ENCODE measurements at places on chromosomes 2 and 18.
A peak's percentile ranks its signal among the peaks of the same experiment; 100 is the strongest.

DNA sequence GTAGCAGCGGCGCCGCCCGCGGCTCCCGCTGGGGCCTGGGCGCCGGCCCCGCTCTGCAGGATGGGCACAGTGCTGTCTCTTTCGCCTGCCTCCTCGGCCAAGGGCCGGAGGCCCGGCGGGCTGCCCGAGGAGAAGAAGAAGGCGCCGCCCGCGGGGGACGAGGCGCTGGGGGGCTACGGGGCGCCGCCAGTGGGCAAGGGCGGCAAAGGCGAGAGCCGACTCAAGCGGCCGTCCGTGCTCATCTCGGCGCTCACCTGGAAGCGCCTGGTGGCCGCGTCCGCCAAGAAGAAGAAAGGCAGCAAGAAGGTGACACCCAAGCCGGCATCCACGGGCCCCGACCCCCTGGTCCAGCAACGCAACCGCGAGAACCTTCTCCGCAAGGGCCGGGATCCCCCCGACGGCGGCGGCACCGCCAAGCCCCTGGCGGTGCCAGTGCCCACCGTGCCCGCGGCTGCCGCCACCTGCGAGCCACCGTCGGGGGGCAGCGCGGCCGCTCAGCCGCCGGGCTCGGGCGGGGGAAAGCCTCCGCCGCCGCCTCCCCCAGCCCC is 369 bp downstream of the CDK5R2 start:
- no peak for DNase-seq

- DNase-seq, result peak; percentile 46
Observed at GRCh38 chr18:35736696-35737095, 155.2 kb downstream of the GALNT1 start.

DNA sequence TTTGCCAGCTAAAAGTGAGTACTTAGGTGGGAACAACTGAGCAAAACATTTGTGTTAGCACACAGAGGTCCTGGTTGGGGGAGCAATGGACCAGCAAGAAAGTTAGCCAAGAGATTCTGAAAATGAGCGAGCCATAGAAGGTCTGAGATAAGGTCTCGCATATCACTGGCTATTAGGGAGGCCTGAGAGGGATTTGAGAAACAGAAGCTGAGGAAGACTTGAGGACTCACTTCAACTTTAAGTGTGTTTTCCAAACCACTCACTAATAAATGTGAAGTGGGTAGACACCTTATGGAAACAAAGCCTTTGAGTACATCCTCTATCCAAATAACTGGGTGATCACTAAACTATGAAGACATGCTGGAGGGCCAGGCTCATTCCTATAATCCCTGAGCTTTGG is 958.5 kb downstream of the DPP10 start:
- DNase-seq, result no peak

GRCh38 chr2:241019441-241020139 is 21.2 kb downstream of the SNED1 start:
- DNase-seq, result no peak

GRCh38 chr18:11791131-11791530 is 60.1 kb upstream of the CHMP1B start:
- DNase-seq, result no peak

DNA sequence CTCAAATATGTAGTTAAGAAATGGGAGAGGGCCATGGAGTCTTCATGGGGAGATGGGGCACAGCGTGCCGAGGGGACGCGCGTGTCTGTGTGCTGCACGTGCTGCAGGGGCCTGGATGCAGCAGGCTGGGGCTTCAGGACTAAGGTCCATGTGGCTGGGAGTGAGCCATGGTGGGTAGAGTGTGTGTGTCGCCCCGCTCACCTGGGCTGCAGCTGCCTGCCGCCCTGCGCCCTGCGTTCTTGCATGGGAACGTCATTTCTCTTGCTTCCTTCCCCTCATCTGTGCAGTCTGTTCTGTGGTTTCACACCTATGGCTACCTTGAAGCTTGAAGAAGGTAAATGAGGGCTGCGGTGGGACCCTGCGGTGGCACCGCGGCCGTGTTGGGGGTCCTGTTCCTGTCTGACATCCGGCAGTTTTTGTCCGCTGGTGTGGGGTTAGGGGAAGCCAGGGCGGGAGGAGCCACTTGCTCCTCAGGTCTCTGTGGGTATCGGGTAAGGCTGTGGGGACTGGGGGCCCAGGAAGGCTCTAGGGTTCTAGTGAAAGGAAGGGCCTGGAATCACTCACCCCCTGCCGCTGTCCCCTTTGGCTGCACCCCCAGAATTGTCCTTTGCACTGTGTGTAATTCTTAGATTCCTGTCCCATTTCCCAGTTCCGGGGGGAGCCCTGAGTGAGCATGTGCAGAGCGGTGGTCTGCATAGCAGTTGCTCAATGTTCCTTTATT is 54.1 kb upstream of the HS6ST1 start:
- DNase-seq, result no peak

DNA sequence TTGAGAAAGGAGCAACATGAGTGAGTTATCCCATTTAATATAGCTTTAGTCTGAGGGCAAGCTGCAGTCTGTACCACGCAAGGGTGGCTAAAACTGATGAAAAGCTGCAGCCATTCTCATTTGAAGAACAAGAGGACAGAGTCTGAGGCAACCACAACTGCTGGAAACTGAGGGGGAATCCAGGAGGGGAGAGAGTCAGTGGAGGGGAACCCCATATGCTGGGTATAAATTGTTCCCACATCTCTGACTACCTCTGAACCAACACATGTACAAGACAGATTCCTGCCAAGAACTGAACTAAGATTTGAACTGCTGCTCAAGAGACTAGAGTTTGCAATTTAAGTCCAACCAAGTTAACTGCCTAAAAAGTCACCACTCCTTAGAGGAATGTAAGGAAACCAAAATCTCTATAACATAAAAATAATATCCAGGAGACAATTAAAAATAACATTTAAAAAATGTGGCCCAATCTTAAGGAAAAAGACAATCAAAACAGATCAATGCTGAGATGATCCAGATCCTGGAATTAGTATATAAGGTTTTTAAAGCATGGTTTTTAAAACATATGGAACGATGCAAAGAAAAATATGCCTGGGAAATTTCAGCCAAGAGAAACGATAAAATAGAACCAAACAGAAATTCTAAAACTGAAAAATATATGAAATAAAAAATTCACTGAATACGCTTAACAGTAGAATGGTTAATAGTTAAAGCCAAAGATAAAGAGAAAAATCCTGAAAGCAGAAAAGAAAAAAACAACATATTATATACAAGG is 11.2 kb downstream of the CWC22 start:
- no peak for DNase-seq

GRCh38 chr2:216991563-216991962 is 131.7 kb upstream of the TNP1 start:
- peak; percentile 50 for DNase-seq

DNA sequence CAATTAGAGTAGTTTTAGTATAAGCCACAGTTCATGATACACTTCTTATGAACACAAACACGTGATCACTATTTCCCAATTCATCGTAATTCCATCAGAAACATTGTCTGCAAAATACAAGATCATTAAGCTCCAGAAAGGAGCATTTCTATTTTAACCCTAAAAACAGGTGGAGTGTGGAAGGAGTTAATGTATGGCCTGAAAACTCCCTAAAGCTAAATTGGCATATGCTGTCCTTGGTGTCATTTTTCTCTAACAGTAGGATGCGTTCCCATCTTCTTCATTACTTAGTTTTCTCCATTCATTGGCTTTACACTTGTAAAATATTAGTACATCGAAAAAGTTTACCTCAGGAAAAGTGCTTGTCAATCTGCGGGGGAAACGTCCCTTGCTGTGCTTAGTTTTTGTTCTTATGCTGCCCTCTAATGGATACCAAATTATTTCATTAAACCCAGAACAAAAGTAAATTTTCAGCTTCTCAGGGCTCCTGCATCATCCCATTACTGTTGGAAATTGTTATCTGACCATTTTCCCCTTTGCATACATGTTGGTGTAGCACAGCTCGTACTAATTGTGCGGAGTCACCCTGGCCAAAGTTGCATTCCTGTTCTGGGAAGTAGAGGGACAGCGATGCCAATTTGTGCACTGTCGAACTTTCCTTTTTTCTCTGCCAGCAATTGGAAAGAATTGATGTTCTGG is 153.4 kb downstream of the GPD2 start:
- peak; percentile 49 for DNase-seq

GRCh38 chr2:119960821-119961220 is 52.1 kb upstream of the EPB41L5 start:
- peak; percentile 78 for DNase-seq

DNA sequence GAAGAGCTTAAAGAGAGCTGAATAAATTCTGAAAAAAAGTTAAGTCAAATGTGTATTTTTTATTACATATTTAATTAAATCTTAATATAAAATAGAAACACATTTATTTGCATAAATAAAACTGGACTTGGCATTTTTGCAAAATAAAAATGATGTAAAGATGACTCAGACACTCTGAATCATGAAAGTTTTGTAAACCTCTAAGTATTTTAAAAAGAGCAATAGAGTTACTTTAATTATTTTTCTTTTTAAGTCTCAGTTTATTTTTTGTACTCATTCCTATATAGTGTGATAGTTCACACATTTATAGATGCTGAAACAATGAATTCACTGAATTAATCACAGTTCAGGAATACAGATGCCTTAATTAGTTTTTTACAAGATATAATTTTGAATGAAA is 109.9 kb upstream of the DTNA start:
- peak; percentile 29 for DNase-seq

GRCh38 chr2:45736757-45737704 is 85.6 kb downstream of the PRKCE start:
- DNase-seq, result no peak

- DNase-seq, result no peak
Observed at GRCh38 chr18:26524504-26525351, 23.6 kb downstream of the KCTD1 start.

GRCh38 chr2:151302404-151302803 is 12.9 kb upstream of the NMI start:
- DNase-seq, result peak; percentile 51

- peak; percentile 56 for DNase-seq
Observed at GRCh38 chr2:205686056-205686782, 3.9 kb downstream of the NRP2 start.

DNA sequence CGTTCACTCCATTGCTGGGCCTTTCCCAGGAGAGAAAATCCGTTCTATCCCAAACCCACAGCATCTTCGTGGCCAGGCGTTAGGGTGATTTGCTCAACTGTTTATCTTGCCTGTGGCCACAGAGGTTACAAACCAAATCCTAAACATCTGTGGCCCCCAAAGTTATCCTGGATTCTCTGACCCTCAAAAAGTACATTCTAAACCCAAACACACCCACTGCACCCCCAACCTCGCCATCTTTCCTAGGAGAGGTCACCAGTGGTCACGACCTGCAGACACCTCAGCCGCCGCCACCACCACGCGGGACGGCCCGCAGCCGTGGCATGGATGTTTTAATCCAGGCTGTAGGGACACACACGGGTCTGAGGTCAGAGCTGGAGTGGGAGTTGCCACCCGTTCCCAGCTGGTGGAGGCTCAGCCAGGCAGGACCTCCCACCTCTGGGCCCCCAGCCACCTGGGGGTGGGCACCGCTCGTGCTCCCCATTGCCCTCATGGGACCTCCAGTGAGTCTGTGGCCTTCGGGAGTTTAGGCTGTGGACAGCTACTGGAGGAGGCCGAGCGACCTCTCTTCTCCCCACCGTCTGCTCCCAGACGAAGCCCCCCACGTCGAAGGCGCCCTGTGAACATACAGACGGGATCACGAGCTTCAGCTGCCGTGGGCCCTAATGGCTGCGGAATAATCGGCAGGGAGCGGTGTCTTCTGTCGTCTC is 72.0 kb downstream of the KCNG2 start:
- no peak for DNase-seq

GRCh38 chr2:46849046-46849715 is 66.4 kb downstream of the MCFD2 start:
- no peak for DNase-seq

GRCh38 chr2:217360781-217361482 is 501.1 kb upstream of the TNP1 start:
- DNase-seq, result peak; percentile 95

GRCh38 chr2:236703906-236704305 is 134.3 kb downstream of the ACKR3 start:
- DNase-seq, result no peak

DNA sequence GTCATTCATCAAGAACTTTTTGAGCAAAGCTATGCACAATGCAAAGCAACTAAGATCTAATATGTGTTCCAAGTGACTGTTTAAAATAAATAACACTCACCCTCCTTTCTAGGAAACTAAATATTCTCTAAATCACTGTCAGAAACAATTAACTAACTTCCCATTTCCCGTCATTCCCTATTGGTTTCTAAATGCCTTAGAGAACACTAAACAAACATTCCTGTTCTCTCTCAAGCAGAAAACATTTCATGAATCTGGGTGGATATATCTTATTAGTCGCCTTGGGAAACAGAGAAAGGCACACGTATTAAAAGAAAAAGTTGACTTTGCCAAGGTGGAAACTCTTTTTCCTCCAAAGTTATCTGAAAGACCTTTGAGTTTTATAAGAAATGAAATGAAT is 735.2 kb downstream of the MBD2 start:
- DNase-seq, result peak; percentile 29

DNA sequence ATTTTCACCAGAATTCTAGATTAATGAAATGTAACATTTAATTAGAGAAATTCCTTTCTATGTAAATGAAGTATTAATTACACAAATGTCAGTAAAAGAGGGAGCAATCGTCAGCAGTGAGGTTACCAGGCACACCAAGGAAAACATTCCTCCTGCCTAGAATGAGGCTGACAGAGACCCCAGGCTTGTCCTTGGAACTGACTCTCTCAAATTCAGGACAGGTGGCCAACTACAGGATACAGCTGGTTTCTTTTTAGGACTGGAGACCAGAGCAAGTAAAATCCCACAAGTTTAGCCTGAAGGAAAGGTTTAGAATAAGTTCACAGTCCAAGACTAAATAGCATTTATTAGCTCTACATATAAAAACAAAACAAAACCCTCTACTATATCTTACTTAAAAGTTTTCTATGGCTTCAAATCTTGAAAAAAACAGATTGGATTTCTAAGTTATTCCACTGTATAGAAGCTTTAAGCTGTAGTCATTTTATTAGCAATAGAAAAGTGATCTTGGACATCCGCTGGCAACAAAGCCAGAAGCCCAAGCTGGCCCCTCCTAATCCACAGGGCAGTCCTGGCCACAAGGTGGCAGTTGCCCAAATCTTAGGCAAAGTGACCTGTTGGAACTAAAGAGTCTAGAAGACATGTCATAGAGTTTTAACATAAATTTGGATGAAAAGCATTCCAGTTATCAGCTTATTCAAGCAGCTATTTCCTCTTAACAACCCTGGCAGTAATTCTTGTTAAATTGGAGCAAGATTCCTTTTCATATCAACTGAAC is 81.0 kb downstream of the SP3 start:
- peak; percentile 53 for DNase-seq

GRCh38 chr18:13809531-13810255 is 14.3 kb upstream of the MC5R start:
- no peak for DNase-seq

GRCh38 chr18:56873441-56874140 is 222.4 kb downstream of the WDR7 start:
- DNase-seq, result no peak

GRCh38 chr2:62227386-62228075 is 31.6 kb downstream of the B3GNT2 start:
- no peak for DNase-seq

All from fibroblast of skin of scalp (primary cell).